Activated CD4-positive, alpha-beta T cell treated with anti-CD3 and anti-CD28 coated beads for 4 hours (primary cell): ENCODE measurements at places on chromosomes 13 and 19.

DNA sequence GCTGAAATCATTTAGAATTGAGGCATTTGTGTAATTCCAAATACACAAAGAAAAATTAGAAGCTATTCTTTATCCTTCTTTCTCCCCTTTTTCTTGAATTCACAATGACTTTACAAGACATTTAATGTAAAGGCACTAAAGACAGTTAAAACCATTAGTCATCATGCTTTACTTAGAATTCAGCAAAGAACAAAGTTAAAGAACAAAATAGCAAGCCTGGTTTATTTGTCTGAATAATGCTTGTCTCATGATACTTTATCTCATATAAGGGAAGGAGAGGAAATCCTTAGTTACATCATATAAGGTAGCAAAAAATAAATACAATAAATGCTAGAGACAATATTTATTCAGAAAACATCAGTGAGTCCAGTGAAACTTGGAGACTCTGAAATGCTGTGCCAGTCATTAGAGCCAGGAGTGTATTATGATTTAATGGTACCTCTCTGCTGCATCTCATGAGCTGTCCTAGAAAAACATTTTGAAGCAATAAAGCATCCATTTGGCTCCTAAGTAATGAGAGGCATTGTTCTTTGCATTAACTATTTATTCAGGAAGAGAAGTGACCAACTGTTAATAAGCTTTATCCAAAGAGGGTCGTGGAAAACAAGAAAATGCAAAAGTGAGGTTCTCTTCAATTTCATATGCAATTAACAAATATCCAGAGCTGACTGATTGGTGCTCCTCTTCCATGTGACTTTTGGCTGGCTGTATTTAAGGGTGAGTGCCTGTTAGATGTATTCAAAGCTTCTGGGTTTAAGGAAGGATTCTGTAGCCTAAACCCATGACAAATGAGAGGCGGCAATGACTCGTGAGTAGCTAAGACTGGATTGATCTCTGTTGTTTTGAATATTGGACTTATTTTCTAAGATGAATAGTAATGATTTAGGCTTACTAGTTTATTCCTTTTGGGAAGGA, 105.0 kb downstream of the DGKH start:
- DNase-seq = no peak

GRCh38 chr19:33304371-33304759, 2.0 kb upstream of the CEBPA start:
- no peak for DNase-seq

- DNase-seq = no peak
These were observed 59.7 kb upstream of the TNFRSF19 start for GRCh38 chr13:23510544-23510916.

- no peak for DNase-seq
These were observed 4.7 kb downstream of the RASA3 start for GRCh38 chr13:114127473-114128347.

GRCh38 chr13:114286808-114287207, 5.4 kb downstream of the UPF3A start:
- DNase-seq = no peak

- DNase-seq = no peak
These were observed 29.1 kb upstream of the POP4 start for GRCh38 chr19:29576761-29577648.

- no peak for DNase-seq
These were observed 3.3 kb upstream of the CEACAM7 start for GRCh38 chr19:41691268-41691970.

DNA sequence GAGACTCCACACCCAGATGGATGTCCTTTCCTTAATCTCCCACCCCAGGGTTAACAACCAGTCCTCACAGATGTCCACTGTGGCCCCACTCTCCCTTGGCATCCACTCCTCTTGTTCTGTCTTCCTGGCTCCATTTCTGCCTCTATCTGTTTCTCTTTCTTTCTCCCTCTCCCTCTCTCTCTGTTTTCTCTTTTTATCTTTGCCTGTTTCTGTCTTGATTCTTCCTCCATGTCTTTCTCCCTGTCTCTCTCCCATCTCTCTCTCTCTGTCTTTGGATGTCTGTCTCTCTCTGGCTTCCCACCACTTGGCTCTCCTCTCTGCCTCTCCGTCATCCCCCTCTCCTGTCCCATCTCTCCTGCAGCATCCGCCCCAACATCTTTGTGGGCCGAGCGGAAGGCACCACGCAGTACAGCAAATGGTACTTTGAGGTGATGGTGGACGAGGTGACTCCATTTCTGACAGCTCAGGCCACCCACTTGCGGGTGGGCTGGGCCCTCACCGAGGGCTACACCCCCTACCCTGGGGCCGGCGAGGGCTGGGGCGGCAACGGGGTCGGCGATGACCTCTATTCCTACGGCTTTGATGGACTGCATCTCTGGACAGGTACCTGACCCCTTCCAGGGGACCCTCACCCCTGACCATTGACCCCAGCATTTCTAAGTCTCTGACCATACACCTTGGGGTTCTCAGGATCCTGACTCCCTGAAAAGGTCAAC, 24.4 kb downstream of the RYR1 start:
- DNase-seq = no peak

DNA sequence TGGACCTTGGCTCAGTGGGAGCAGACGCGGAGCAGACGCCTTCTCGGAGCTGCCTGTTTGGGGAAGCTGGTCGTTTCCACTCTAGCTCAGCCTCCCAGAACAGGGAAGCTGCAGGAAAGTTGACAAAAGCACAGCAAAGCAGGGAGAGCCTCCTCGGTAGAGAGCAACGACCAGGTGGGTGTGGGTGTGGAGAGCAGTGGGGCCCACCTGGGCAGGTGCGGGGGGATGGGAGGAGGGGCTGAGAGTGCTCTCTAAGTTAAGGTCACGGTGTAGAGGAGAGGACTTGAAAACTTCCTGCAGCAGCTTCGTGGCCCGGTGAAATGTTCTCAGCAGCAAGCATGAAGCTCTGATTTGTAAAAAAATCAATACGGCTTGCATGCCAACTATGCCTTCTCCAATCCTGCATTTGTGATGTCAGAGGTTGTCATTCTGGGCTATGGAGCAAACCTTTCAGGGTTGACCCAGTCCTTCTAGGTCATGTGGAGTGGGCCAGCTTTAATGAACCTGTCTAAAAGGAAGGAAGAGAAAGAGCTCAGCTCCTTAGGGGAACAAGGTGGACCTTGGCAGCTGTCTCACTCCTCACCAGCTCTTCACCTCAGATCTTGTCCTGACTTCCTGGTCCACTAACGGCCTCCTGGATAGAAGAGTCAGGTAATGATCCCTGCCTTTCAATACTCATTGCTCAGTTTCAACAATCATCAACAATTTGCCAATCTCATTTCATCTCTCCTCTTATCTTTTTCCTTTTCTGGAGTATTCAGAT, 85.8 kb upstream of the UBL3 start:
- DNase-seq = no peak

- DNase-seq = no peak
These were observed 32.3 kb downstream of the CEBPG start for GRCh38 chr19:33405553-33406461.
